Osteocyte (in vitro differentiated cells): ENCODE measurements at places on chromosomes 12 and 14.

DNA sequence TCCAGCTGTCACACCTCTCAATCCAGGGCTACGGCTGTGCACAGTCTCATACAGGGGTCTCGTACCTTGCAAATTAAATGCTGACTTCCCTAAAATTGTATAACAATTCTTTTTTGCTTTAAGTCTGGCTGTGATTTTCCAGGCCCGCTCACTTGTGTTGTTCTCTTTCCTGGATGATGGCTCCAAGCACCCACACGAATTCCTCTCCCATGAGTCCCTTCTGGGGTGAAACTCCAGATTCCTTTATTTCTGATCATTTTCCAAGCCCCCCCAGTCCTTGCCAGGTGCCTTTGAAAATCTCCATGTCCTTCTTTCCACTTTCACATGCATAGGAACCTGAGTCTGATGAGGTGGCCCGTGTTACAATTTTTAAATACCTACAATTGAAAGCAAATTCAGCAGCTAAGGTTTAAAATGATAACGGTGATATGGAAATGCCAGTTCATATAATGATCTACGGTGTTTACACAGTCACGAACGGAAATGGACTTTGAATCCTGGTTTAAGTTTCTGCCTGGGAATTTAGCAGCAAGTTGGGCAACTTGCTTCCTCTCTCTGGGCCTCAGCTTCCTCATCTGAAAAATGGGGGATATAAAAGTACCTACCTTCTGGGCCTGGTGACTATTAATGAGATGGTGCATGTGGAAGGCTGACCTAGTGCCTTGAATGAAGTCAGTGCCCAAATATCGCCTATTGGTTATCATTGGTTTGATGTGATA lies 85.5 kb downstream of the STAB2 start:
- no peak for DNase-seq

DNA sequence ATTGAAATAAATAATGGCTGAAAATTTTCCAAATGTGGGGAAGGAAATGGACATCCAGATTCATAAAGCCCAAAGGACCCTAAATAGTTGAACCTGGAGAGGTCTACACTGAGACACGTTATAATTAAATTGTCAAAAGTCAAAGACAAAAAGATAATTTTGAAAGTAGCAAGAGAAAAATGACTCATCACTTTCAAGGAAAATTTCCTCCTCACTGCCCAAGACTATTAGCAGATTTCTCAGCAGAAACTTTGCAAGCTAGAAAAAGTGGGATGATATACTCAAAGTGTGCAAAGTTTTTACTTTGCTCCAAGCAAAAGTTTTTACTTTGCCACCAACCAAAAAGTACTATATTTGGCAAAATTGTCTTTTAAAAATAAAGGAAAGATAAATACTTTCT lies 15.9 kb upstream of the KRT83 start:
- DNase-seq, result no peak

DNA sequence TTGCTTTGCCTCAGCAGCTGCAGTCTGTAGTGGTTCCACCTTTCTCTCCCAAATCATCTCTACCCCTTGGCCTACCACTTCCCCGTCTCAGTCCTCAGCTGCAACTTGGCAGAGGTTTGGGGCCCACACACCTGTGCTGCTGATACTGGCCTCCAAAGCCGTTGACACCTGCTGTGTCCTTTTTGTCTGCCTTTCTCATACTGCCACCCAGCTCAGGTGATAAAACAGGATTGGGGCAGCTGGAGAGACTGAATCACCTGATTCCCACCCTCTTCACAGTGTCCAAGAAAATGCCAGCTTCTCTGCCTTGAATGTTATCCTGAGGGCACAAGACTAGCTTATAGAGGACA lies 103.7 kb downstream of the ETV6 start:
- no peak for DNase-seq

DNA sequence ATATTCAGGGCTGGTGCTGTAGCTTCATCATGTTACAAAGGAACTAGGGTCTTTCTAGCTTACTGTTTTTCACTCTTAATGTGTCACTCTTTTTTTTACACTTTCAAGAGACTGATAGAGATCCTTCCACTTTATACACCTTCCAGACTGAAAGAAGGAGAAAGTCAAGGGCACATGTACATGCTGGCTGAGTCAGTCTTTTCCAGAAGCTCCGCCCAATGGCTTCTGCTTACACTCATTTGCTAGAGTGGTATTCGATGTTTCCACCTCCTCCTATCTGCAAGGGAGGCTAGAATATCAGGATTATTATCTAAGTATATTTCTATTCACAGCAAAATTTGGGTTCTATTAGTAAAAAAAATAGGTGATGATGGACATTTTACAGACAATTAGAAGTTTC lies 325.8 kb upstream of the OR4E1 start:
- no peak for DNase-seq

DNA sequence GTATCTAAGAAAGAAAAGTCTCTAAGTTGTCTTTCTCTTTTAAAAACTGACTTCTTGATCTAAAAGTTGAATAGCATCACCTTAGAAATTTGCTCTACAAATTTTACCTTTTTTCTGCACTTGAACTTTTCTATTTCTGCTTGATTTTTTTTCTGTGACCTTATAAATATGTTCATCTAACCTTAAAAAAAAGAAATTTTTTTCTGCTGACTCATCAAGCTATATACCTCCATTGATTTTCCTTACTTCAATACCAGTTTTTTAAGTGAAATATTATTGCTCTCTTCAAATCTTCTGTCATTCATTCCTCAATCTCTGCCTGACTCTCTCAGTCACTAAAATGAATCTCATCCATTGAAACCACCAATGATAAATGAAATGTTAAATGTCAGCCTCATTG lies 910.1 kb downstream of the GALC start:
- no peak for DNase-seq

DNA sequence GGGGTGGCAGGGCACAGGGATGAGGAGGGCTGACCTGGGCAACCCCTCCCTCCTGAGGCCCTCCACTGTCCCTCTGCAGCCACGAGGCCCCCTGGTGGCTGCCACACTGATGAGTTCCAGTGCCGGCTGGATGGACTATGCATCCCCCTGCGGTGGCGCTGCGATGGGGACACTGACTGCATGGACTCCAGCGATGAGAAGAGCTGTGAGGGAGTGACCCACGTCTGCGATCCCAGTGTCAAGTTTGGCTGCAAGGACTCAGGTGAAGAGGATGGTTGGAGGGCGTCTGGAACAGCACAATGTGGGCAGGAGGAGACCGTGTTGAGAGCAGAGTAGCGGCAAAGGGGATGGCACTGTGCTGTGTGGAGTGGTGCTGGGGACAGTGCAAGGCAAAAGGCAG lies 25.7 kb upstream of the LRP1-AS start:
- DNase-seq, result no peak

GRCh38 chr12:56477521-56478225 lies 9.3 kb downstream of the SPRYD4 start:
- DNase-seq, result no peak

- DNase-seq, result no peak
Observed at GRCh38 chr14:38420048-38420447, 164.2 kb upstream of the CLEC14A start.

GRCh38 chr14:90397425-90398314 lies 841 bp downstream of the CALM1 start:
- DNase-seq, result no peak

DNA sequence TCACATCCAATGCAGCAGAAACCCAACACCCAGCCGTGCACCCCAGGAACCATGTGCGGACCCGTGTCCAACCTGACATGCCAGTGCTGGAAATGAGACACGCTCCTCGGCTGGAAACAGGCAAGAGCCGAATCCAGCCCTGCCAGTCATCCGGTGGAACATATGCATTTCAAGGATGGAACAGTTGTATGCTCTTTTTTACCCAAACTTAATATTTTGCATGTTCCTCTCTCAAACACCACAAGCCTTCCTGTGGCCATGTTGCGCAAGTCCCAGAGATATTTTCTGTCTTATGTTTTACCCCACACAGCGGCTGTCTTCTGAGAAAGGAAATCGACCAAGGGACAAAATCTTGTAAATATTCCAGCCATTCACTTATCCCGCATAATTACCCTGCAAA lies 196.9 kb downstream of the BCL11B start:
- no peak for DNase-seq

DNA sequence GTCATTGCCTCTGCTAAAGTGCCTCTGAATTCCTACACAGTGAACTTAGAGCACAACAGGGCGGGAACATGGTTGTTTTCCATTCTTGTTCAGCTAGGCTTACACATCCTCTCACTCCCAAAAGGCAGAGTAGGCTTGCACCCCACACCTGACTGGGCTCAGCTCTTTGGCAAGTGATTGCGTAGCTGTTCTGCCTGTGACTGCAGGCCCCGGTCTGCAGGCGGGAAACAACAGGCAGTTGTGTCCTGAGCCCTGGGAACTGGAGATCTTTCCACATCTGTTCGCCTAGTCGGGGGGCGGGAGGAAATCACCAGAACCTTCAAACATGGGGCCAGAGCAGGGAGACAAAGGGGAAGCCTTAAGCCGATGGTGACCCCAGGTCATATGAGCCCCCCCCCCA lies 274.7 kb downstream of the ZFP36L1 start:
- no peak for DNase-seq

GRCh38 chr12:117457189-117457588 lies 95.8 kb upstream of the NOS1 start:
- DNase-seq, result no peak

- no peak for DNase-seq
Observed at GRCh38 chr14:59704054-59704645, 127.5 kb upstream of the CCDC175 start.

DNA sequence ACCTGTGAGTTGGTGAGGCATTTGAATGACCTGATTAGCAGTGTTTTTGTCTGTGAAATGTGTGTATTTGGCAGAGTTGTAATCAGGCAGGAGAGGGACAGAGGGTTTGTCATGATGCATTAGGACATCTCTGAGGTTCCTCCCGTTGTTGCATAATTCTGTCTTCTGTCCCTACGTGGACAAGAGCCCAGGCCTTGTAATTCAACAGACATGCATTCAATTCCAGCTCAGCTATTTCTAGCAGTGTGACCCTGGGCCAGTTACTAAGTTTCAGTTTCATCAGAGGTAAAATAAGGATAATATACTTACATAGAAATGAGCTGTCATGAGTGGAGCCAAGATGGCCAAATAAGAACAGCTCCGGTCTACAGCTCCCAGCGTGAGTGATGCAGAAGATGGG lies 208.6 kb downstream of the SLC38A4 start:
- DNase-seq, result no peak

DNA sequence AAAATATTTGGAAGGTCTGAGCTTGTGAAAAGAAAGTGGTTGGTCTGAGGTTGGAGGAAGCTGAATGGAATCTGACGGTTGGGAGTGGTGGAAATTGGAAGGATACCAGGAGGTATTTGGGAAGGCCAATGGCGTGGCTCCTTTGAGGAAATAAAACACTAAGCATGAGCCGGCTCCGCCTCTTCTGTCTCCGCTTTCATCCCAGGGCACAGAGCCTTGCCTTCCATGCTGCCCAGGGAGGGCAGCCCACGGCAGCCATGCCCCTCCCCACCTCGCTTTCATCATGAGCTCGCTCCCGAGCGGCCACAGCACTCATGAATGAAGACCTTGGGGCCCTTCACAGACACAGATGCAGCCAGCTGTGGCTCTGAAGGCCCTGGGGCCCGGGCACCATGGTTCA lies 36.2 kb downstream of the HSP90AA1 start:
- no peak for DNase-seq
